ENCODE measurements at places on chromosomes 6 and 20.

GRCh38 chr20:63635431-63636141, 8.7 kb upstream of the GMEB2 start:
- peaks cover 3% of the 10 kb centered on the region for H3K36me3 ChIP-seq
- H3K4me3 ChIP-seq: peak overlapping the region; percentile 34
- H3K27ac ChIP-seq: peak overlapping the region; percentile 86
- peaks cover 68% of the 10 kb centered on the region for H3K4me1 ChIP-seq
- H3K27me3 ChIP-seq: no peaks in the 10 kb centered on the region

- H3K4me3 ChIP-seq: no peak overlapping the region
- H3K36me3 ChIP-seq: peaks cover 6% of the 10 kb centered on the region
- no peak for DNase-seq
- H3K4me1 ChIP-seq: peaks cover 1% of the 10 kb centered on the region
- no peak overlapping the region for H3K27ac ChIP-seq
- H3K27me3 ChIP-seq: no peaks in the 10 kb centered on the region
Observed at GRCh38 chr20:20399531-20400500, 31.9 kb downstream of the INSM1 start.

- H3K27ac ChIP-seq: no peak overlapping the region
- no peak overlapping the region for H3K4me3 ChIP-seq
- H3K4me1 ChIP-seq: no peaks in the 10 kb centered on the region
- no peaks in the 10 kb centered on the region for H3K36me3 ChIP-seq
- H3K27me3 ChIP-seq: no peaks in the 10 kb centered on the region
Observed at GRCh38 chr6:106866875-106867658, 107.5 kb downstream of the CD24 start.

DNA sequence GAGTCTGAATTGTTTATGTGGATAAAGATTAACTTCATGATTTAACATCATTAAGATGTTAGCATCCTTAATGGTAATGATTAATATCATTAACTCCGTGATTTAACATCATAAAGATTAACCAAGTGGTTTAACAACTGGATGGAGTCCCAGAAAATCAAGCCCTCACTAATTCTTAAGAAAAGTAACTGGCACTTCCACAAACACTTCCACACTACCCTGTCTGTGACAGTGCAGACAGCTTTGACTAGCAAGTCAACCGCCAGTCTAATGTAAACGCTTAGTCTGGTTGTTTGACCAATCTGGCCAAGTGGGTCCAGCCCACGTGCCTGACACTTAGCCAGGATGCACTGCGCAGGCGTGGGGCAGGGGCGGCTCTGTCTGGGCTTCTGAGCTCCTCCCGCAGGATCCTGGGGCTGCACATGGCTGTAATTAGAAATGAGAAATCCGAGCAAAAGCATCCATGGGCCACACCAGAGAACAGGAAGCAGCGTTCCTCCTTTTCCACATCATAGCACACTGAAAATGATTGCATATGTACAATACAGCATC, 424.2 kb downstream of the FOXA2 start:
- H3K4me3 ChIP-seq: no peak overlapping the region
- no peaks in the 10 kb centered on the region for H3K27me3 ChIP-seq
- H3K36me3 ChIP-seq: no peaks in the 10 kb centered on the region
- H3K4me1 ChIP-seq: no peaks in the 10 kb centered on the region
- H3K27ac ChIP-seq: no peak overlapping the region
- no peak for DNase-seq

DNA sequence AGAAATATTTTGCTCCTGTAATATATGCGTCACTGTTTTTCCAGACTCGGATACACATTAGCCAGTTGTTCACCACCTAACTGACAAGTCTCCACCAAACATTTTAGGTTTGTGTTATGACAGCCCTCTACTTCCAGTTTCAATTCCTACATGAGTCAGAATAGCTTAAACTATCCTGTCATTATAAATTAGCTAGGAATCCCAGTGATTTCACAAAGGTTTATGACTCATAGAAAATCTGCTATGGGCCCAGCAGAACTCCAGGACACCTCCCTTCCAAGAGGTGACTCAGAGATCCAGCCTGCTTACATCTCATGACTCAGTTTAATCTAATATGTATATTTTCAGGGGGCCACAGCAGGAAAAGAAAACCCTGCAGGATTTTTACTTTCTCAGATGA, 17.4 kb upstream of the PLCB4 start:
- H3K36me3 ChIP-seq: no peaks in the 10 kb centered on the region
- no peak overlapping the region for H3K4me3 ChIP-seq
- H3K27me3 ChIP-seq: no peaks in the 10 kb centered on the region
- no peak overlapping the region for H3K27ac ChIP-seq

- no peak within 1 kb of the TSS for H3K27ac ChIP-seq
- H3K4me3 ChIP-seq: no peak within 1 kb of the TSS
- H3K4me1 ChIP-seq: peaks cover 5% of the 10 kb centered on the region
- DNase-seq: no peak
Observed at GRCh38 chr20:57266291-57267157, at the start of gene BMP7. Gene BMP7 (minus strand): TSS chr20:57266641. CDS start chr20:57266122, 519 bp downstream.

GRCh38 chr20:24672886-24673677, 203.7 kb downstream of the SYNDIG1 start:
- no peaks in the 10 kb centered on the region for H3K4me1 ChIP-seq
- H3K36me3 ChIP-seq: no peaks in the 10 kb centered on the region
- H3K27ac ChIP-seq: no peak overlapping the region
- H3K27me3 ChIP-seq: no peaks in the 10 kb centered on the region
- DNase-seq: no peak
- no peak overlapping the region for H3K4me3 ChIP-seq

DNA sequence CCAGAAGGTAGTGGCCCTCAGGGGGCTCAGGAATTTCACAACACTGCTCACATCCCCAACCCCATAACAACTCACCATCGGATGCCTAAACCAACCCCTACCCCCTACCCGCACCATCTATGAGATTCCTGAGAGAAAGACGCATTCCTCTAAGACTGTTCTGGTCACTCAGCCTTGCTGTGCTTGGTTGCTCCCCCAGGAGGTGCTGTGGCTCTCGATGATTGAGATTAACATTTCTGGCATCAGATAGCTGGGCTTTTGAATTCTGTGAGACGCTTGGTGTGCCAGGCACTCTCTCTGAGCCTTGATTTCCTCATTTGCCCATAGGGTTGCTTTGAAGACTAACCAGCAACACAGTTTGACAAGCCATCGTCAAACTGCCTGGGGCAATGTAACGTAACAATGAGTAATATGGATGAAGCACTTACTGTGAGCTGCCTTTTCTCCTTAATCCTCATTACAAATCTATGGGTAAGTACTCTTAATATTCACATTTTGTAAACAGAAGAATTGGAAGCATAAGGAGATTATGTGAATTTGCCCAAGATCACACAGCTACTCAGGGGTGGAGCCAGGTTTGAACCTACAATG, 978 bp downstream of the WFDC6 start:
- no peaks in the 10 kb centered on the region for H3K4me1 ChIP-seq
- DNase-seq: no peak
- no peaks in the 10 kb centered on the region for H3K36me3 ChIP-seq
- no peak overlapping the region for H3K27ac ChIP-seq
- no peak overlapping the region for H3K4me3 ChIP-seq
